ENCODE measurements at places on chromosomes 16 and 17.

DNA sequence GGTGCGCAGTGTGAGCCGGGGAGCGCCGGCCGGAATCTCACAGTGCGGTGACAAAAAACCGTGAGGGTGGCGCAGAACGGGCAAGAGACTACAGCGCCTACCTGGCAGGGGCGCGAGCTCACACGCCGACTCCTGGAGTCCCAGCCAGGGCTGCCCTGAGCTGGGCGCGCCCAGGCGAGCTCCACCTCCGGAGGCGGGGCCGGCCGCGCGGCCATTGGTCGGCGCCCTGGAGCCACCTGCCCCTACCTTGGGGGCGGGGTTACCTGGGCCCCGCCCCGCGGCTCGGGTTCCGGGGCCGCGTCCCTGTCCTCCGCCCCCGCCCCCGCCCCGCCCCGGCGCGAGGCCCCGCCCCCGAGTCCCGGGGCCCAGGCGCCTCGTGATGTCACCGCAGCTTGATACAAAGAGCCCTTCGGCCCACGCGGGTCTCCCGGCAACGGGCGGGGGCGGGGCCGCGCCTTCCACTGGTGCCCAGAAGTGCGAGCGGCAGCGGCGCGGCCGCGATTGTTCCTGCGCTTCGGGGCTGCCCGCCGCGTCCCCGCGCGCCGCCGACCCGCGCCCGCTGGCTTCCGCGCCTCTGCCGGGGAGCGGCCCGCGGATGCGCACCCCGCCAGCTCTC, 96.3 kb downstream of the RAB11FIP4 start:
- peak; percentile 96 for DNase-seq
- H3K4me1 ChIP-seq: peaks cover 13% of the 10 kb centered on the region
- peak overlapping the region; percentile 18 for H3K4me3 ChIP-seq
- H3K27me3 ChIP-seq: no peaks in the 10 kb centered on the region

DNA sequence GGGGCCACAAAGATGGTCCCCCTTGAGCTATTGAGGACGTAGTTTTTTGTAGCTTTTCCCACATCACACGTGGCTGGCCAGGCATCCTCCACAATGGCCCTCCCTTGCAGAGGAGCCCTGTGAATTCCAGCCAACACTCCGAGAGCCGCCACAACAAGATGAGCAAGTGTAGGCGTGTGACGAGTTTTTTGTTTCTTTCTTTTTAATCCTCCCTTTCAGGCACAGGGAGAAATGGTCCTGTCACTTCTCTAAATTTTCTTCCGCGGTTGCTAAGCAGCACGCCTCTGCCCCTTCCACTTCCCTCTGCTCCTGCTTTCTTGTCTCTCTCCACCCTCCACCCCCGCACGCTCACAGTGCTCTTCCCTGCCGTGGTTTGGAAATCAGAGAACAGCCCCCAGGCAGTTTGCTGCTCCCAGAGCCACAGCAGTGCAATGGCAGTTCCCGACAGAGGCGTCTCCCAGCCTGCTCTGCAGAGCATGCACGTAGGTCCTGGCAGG, 68.0 kb upstream of the MRTFB start:
- peak; percentile 94 for DNase-seq
- no peaks in the 10 kb centered on the region for H3K36me3 ChIP-seq
- H3K27ac ChIP-seq: no peak overlapping the region
- H3K4me3 ChIP-seq: no peak overlapping the region
- H3K27me3 ChIP-seq: no peaks in the 10 kb centered on the region

- H3K4me3 ChIP-seq: no peak overlapping the region
- H3K27ac ChIP-seq: no peak overlapping the region
- H3K4me1 ChIP-seq: peaks cover 7% of the 10 kb centered on the region
- no peaks in the 10 kb centered on the region for H3K27me3 ChIP-seq
These were observed 39.2 kb downstream of the KSR1 start for GRCh38 chr17:27495460-27495859.

- H3K27me3 ChIP-seq: peaks cover 10% of the 10 kb centered on the region
- no peaks in the 10 kb centered on the region for H3K36me3 ChIP-seq
- H3K27ac ChIP-seq: no peak overlapping the region
These were observed 10.7 kb downstream of the EPOP start for GRCh38 chr17:38663964-38664644.

DNA sequence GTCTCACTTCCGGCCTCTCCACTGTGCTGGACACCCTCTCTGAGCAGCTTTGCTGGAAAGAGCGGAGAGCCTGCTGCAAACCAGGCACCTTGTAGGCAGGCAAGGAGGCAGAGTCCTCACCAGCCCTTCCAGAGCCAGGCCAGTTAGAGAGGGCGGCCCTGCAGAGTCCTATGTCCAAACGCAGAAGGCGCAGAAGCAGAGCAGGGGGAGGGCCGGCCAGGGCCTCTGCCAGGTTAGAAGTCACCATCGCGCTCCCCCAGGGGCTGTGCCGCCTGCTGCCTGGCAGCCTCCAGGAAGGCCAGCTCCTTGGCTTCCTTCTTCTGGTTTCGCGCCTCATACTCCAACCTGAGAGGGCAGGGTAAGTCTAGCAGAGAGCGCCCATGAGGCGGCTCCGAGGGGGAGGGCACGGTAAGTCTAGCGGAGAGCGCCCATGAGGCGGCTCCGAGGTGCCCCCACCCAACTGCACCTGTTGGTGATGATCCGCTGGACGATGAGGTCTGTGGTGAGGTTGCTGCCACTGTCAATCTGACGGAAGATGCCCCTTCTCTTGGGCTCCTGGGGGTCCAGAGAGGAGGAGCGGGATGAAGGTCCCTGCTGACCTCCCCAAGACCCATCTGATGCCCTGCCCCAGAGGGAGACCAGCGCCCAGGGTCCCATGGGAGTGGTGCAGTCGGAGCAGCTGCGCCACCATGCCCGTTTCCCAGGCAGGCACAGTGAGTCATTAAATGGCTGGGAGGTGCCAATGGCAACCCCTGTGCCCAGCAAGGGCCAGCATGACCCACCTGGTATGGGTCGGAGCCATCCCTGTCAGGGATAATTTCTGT, 2.8 kb downstream of the NPB start:
- no peak overlapping the region for H3K4me3 ChIP-seq
- DNase-seq: no peak
- H3K36me3 ChIP-seq: no peaks in the 10 kb centered on the region
- H3K27me3 ChIP-seq: no peaks in the 10 kb centered on the region
- H3K27ac ChIP-seq: no peak overlapping the region
- no peaks in the 10 kb centered on the region for H3K4me1 ChIP-seq

DNA sequence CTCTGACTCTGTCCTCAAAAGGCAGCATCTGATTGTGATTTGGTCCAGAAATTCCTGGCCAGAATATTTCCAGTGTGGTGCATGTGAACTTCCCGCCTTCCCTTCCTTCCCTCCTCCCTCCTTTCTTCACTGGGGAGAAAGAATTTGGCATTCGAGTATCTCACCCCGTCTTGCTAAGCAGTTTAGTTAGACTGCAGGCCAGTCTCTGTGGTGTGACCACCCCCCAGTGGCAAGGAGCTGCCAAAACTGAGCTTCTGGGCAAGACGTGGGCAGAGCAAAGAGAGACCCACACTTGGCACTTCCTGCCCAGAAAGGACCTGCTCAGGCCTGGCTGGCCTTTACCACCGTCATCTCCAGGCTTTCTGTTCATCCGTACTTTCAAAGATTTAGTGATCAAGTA, 36.4 kb downstream of the SNX20 start:
- H3K4me1 ChIP-seq: peaks cover 3% of the 10 kb centered on the region
- peak; percentile 68 for DNase-seq
- H3K4me3 ChIP-seq: no peak overlapping the region
- H3K36me3 ChIP-seq: no peaks in the 10 kb centered on the region

- DNase-seq: no peak
- H3K27me3 ChIP-seq: no peaks in the 10 kb centered on the region
- no peak overlapping the region for H3K27ac ChIP-seq
These were observed 2.7 kb downstream of the MPO start for GRCh38 chr17:58277802-58278595.

DNA sequence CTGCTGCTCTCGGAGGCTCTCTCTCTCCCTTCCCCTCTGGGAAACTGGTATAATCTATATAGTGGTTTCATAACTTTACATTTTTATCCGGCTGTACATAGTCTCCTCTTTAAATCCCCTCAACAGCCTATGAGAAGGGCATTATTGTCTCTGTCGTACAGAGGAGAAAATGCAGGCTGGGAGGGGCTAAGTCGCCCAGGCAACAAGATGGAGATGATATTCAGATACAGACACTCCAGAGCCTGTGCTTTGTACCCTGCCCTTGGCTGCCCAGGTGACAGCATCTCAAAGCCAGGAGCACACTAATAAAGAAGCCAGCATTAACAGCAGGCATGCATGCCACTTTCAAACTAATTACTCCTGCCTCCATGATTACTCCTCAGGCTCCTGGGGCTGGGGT, 4.7 kb upstream of the EIF1 start:
- no peak overlapping the region for H3K4me3 ChIP-seq
- H3K4me1 ChIP-seq: no peaks in the 10 kb centered on the region
- no peaks in the 10 kb centered on the region for H3K27me3 ChIP-seq
- H3K36me3 ChIP-seq: no peaks in the 10 kb centered on the region

DNA sequence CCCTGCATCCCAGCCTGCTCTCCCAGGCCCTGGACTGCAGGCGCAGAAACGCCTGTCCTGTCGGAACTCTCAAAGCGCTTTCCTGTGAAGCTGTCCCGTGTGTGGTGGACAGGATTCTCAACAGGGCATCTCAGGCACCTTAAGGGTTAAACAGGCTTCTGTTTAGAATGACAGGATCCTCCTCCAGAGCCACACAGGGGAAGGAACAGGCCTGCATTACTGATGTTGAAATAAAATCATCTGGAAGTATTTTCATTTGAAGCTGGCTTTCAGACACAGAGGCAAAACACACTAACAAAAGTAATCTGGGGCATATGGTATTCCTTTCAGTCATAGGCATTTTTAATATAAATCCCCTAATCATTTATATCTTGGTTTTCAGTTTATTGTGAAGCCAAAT, 7.4 kb downstream of the HS3ST3A1 start:
- H3K4me3 ChIP-seq: no peak overlapping the region
- no peak overlapping the region for H3K27ac ChIP-seq
- H3K4me1 ChIP-seq: no peaks in the 10 kb centered on the region
- no peak for DNase-seq

GRCh38 chr17:77228241-77228752, 87.5 kb downstream of the SEC14L1 start:
- H3K36me3 ChIP-seq: no peaks in the 10 kb centered on the region
- peak; percentile 22 for DNase-seq
- H3K4me3 ChIP-seq: no peak overlapping the region
- H3K4me1 ChIP-seq: no peaks in the 10 kb centered on the region
- no peaks in the 10 kb centered on the region for H3K27me3 ChIP-seq

DNA sequence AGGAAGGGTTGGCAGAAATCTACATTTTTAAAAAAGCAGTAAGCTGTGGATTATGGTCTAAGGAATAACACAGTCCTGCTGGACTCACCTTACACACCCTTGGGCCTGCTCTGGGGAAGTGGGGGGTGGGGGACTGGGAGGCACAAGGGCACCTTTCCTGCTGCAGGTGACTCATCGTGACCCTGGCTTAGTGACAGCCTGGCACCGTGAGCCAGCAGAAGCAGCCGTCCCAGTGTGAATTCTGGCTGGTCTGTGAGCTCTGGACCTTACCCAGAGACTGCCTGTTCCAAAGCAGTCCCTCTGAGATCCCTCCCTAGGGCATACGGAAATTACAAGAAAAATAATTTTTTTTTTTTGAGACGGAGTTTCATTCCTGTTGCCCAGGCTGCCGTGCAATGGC, 4.2 kb upstream of the CRK start:
- no peaks in the 10 kb centered on the region for H3K27me3 ChIP-seq
- H3K36me3 ChIP-seq: no peaks in the 10 kb centered on the region
- no peaks in the 10 kb centered on the region for H3K4me1 ChIP-seq
